Stimulated activated CD8-positive, alpha-beta memory T cell treated with anti-CD3 and anti-CD28 coated beads, Interleukin-4, amount 100 ng/mL, for 1 hour (primary cell): ENCODE measurements at places on chromosomes 13 and 19.

- DNase-seq, result no peak
Measured at GRCh38 chr19:38892841-38893240, 6.6 kb downstream of the SIRT2 start.

- no peak for DNase-seq
Measured at GRCh38 chr13:78566631-78567030, 36.7 kb downstream of the POU4F1 start.

DNA sequence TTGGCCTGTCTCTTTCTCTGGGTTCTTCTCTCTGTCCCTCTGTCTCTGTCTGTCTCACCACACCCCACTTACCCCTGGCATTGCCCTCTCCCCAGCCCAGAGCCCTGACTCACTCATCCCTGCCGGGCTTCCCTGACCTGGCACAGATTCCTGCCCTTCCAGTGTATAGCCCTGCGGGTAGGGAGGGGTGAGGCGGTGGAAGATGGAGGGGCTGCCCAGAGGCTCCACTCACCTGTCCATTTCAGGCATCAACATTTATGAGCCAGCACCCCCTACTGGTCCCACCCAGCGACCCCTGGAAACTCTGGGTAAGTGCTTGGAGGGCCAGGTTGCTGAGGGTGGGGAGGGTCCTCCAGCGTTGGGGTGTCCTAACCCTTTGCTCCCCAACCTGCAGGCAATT, 1.0 kb downstream of the NCCRP1 start:
- DNase-seq, result no peak

DNA sequence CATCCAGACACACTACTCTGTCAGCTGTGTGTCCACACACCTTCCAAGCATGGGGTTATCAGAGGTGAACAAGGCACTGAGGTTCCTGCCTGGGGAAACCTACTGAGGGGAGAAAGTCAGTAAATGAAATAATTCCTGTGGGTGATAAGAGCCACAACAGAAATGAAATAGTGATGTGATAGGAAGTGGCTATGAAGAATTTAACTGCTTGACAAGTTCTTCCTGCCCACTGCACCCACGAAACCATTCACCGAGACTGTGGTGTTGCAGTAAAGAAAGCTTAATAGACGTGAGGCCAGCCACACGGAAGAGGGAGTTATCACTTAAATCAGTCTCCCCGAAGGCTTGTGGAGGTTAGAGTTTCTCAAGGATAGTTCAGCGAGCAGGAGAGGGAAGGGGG, 353.1 kb downstream of the UQCRFS1 start:
- DNase-seq, result no peak
